ENCODE measurements at places on chromosomes 6 and 20.

GRCh38 chr6:113495521-113495920 is 361.6 kb upstream of the MARCKS start:
- DNase-seq: no peak

DNA sequence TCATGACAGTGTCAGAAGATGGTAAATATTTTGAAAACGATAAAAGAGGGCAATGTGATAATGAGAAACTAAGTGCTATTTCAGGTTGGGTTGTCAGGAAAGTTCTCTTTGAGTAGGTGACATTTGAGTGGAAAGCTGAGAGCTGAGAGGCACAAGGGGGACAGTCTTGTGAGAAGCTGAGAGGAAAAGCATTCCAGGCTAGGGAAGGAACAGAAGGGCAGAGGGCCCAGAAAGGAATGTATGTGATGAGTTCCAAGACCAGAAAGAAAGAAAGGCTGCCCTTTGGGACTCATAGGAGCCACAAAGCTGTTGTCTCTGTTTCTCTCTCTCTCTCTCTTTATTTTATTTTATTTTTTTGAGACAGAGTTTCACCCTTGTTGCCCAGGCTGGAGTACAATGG is 7.6 kb upstream of the RNF182 start:
- no peak for DNase-seq

GRCh38 chr20:55488593-55488992 is 516.7 kb downstream of the CBLN4 start:
- DNase-seq: no peak

GRCh38 chr6:54050750-54051149 is 60.5 kb upstream of the MLIP start:
- no peak for DNase-seq

GRCh38 chr6:16873698-16874097 is 112.4 kb upstream of the ATXN1 start:
- no peak for DNase-seq

DNA sequence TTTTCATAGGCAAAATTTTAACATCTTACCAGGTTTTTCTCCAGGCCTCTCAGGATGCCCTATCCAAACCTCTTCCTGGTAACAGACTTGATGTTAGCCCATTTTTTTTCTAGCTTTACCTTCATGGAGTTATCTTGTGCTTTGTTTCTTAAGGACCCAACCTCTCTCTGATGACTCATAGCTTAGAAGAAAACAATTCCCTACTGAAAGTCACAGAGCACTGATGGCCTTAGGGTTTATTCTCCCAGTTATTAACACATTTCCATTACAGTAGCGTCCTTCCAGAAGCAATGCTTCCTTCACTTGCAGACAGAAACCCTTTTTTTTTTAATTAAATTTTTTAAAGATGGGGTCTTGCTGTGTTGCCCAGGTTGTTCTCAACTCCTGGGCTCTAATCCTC is 79.4 kb downstream of the IYD start:
- DNase-seq: no peak

GRCh38 chr6:118743746-118744145 is 92.4 kb upstream of the CEP85L start:
- no peak for DNase-seq

DNA sequence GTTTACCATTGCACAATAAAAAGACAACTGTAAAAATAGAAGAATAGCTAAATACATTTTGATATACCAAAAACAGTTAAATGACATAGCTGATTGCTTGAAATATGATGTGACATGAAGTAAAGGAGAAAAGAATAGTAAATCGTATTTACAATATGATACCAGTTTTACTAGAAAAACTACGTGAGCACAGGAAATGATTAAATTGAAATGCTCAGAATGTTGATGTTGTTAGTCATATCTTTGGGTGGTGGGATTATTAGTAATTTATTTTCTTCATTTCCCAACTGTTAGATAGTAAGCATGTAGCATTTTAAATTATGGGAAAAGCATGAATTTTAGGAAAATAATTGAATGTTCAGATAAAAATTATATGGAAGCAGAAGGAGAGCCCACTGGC is 268.3 kb upstream of the TAB2 start:
- DNase-seq: no peak

DNA sequence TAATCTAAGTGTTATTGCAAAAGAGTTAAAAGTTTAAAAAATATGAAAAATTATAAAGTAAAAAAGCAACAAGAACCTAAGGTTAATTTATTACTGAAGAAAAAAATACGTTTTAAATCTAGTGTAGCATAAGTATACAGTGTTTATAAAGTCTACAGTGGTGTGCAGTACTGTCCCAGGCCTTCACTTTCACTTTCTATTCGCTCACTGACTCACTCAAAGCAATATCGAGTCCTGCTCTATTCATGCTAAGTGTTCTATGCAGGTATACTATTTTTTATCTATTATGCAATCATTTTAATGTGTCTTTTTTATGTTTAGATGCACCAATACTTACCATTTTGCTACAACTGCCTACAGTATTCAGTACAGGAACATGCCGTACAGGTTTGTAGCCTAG is 113.0 kb downstream of the MANEA start:
- no peak for DNase-seq

DNA sequence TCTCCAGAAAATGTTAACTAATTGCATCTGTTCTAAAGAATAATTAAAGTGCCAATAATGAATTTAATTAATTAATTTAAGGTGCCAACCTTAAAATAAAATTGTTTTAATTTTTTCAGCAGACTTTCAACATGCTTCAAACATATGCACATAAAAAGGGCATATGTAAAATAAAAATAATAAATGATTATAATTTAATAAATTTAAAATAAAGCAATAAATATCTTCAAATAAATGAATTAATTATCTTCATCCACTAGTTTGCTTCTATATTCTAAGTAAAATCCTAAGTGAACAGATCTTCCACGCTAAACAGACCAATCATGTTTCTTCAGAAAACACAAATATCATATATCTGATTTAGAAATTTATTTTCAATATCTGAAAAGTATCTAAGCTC is 119.2 kb downstream of the HIVEP2 start:
- DNase-seq: no peak

- no peak for DNase-seq
Observed at GRCh38 chr6:15255909-15256395, 10.1 kb downstream of the JARID2 start.

DNA sequence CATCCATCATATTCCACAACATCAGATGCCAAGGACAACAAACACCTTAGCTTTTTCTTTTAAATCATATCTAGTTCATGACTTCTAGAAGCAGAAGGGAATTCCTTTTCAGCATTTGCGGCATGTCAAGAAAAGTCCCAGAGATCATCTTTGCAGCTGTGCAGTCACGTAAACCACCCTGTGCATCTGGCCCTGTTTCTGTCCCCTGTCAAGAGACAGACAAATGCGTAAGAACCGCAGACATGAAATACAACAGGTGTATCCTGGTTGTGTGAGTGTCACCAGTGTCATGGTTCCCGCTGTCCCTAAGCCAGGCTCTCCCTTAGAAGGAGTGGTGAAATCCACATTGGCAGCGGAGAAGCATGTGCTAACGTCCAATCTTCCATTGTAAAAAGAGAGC is 28.1 kb downstream of the LY86 start:
- DNase-seq: no peak

DNA sequence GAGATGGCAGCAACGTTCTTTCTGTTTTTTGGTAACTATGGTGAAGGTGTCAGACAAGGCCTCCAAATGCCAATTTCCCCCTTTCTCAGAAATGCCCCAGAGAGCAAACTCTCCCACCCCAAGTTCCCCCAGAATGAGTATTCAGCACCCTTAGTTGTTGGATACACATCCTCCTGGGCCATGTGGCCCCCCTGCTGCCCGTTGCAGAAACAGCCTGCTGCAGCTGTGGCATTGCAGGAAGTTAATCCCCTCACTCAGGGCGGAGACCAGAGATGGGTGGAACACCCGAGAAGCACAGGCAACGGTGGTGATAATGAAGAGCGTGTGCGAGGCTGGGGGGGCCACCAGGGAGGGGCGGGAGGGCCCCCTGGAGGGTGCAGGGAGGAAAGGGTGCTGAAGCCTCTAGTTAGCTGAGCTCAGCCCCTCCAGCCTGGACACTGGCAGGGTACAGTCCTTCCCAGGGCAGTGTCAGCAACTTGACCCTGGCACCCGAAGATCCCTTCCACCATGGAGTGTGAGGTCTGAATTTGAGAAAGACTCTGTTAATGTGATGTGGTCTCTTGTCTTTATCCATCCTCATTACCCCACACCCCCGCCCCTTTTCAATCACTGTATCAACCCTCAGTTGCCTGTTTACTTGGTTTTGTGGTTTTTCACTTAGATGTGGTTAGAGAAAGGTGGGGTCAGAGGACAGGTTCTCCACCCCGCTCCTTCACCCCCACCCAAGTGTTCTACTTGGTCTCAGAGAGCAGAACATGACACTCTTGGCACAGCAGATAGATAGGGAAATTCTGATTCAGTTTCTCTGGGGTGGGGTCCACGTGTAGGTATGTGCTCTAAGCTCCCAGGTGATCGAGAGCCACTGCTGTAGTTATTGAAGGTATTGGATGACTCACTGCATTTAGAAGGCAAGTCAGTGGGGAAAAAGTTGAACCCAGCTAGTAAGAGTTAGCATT is 208.8 kb upstream of the SUPT3H start:
- no peak for DNase-seq

- no peak for DNase-seq
Observed at GRCh38 chr6:89952686-89953085, 58.4 kb downstream of the GJA10 start.

DNA sequence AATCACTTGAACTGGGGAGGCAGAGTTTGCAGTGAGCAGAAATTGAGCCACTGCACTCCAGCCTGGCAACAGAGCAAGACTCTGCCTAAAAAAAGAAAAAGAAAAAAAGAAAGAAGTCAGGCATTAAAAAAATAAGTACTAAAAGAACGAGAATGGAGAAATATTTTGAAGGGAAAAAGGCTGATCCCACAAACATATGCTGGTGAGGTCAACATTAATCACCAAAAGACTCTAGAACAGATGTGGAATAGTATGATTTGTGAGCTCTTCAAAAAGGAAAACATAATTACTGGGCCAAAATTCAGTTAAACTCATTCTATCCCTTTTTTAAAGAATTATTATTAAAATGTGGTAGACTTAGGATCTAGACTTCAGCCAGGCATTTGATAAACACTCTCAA is 61.2 kb upstream of the NRSN1 start:
- DNase-seq: no peak

DNA sequence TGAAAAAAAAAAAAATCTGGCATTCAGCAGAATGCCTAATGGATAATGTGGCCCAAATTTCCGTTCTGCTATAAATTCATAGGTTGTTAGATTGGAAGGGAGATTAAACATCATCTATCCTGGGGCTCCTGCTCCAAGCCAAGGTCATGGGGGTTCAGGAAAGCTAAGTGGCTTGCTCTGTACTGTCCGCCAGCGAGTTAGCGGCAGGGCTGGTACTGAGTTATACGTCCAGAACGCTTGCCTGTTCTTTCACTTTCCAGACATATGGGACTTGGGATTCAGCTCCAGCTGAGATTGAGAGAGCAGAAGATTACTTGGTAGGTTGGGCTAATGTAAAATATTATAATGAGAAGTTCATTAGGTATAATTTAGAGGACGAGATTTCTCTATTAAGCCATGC is 858 bp downstream of the RWDD1 start:
- DNase-seq: no peak

- no peak for DNase-seq
Observed at GRCh38 chr20:46670585-46671584, 18.4 kb downstream of the TP53RK start.

DNA sequence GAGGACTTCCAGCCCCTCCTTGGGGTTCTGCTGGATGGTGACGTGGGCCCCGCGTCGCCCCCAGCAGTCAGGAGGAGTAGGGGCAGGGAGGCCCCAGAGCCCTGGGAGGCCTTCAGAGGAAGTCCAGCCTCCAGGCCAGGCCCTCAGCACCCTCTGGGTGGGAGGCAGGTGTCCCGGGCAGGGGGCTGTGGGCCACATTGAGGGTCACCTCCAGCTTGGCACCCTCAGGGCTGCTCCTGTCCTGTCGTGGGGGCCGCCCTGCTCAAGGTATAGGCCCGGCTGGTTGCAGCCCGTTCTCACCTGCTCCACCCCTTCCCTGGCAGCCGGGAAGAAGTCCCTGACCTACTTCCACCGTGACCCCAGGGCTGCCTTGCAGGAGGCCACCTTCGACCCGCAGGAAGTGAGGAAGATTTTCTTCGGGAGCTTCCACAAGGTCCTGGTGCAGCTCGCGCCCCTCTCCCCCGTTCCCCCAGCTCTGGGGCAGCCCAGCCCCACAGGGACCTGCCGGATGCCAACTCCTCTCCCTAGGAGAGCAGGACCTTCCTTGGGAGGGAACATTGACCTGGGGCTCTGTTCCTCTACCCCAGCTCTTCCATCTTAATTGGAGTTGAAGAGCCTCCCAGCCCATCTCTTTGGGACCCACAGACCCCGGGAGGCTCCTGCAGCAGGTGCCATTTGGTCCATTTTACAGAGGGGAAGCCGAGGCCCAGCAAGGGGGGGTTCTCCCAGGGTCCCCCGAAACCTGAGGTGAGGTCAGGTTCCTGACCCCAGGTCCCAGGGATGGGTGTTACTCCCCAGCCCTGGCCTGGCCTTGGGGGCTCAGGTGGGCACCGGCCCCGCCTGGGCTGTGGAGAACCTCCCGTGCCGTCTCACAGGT is 26.4 kb downstream of the COL20A1 start:
- DNase-seq: no peak

GRCh38 chr6:144340541-144341371 is 55.6 kb downstream of the UTRN start:
- no peak for DNase-seq

DNA sequence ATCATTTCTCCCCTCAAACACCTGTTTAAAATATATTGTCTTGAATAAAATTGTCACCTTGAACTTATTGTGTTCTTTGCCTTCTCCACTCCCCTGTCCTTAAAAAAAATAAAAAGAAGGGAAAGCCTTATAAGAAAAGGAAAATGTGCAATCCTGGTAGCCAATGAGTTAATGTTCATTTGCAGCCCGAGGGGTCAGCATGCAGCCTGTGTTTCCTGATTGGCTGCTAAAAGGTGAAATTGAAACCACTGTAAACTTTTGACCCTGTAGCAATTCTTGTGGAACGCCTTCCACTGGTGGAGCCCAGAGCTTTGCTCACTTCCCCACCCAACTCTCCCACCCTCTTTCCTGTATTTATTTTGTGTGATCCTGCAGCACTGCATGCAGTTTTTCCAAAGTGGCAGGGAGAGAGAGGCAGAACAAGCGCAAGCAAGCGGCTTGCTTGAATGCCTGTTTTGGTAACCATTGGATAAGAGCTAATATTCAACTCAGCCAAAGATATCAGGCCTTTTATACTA is 74.9 kb downstream of the NCOA3 start:
- no peak for DNase-seq

- no peak for DNase-seq
Observed at GRCh38 chr6:115091461-115091860, 748.6 kb upstream of the HS3ST5 start.

DNA sequence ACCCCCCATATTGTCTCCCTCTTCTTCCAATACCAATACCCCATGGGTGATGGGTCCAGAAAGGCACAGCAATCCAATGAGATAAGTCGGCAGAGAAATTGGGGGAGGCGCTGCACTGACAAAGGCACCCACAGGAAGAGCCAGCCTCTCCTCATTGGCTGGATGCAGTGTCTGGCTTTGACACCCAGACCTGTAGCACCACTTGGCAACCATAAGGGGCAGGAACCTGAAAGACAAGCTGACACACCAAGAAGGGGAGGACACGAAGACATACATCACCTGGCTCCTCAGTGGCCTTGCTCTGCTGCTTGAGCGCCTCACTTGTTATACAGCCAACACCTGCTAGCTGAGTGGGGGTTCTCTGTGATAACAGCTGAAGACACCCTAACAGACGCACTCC is 19.4 kb upstream of the SLC4A11 start:
- no peak for DNase-seq

Measured in NCI-H345 (cell line).